HS-5 (cell line): ENCODE measurements at places on chromosomes 3 and 15.

- no peak for DNase-seq
Measured at GRCh38 chr3:73848173-73848906, 223.6 kb upstream of the PDZRN3 start.

GRCh38 chr15:36053746-36054145, 507.8 kb upstream of the DPH6 start:
- no peak for DNase-seq

GRCh38 chr3:11543948-11544387, 99.7 kb downstream of the VGLL4 start:
- DNase-seq = no peak

DNA sequence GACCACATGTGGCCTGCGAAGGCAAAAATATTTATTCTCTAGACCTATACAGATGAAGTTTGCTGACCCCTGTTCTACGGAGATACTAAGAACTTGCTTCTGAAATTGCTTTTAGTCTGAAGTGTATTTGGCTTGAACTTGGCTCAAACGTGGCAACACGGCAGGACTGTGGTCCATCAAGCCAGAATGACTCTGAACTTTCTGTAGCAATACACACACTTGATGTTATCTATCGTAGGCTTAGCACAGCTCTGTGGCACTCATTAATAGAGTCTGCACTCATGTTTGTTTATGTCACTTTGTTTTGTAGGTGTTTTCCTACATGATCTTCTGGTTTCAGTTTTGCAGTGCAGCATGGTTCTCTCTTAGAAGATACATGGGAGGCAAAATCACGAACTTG, 298.1 kb downstream of the ADAMTS17 start:
- no peak for DNase-seq

DNA sequence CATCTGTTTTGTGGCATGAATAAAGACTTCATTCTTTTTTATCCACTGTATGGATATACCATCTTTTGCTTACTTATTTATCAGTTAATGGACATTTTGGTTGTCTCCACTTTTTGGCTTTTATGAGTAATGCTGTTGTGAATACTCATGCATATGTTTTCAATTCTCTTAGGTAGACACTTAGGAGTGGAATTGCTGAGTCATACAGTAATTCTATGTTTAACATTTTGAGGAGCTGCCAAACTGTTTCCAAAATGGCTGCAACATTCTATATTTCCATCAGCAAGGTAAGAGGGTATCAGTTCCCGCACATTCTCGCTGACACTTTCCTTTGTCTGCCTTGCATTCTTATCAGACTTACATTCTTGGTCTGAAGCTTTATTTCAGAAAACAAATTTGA, 191.1 kb downstream of the WNT5A start:
- peak; percentile 34 for DNase-seq

GRCh38 chr3:99630815-99631214, 7.6 kb upstream of the COL8A1 start:
- DNase-seq = no peak

DNA sequence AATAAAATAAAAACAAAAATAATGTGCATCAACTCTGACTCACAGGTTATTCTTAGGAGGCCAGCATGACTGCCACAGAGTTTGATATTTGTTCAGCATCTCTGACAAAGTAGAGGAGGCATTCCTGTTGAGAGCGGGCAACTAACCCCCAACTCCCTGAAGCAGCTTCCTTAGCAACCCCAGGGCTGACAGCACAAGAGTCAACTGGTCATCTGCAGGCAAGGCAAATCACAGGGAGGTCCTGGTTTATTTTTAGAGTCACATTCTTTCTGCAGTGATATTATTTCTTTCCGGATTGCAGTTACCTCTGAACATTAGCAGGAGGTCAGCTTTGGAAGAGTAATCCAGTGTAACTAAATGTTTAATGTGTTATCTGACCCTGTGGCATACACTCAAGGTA, 273.0 kb downstream of the PLCL2 start:
- DNase-seq = no peak

DNA sequence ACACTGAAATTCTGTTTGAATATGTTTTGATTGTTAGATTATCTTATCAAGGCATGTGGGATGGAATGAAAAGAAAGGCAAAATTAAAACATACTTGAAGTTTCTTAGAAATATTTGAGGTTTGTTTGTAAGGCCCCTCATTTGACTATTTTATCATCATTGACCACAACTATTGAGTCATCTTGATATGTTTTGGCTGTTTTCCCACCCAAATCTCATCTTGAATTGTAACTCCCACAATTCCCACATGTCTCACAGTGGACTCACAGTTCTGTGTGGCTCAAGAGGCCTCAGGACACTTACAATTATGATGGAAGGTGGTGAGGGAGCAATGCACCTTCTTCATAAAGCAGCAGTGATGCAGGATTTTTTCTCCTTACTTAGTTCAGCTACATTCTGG, 917.1 kb downstream of the PLOD2 start:
- DNase-seq = peak; percentile 80

DNA sequence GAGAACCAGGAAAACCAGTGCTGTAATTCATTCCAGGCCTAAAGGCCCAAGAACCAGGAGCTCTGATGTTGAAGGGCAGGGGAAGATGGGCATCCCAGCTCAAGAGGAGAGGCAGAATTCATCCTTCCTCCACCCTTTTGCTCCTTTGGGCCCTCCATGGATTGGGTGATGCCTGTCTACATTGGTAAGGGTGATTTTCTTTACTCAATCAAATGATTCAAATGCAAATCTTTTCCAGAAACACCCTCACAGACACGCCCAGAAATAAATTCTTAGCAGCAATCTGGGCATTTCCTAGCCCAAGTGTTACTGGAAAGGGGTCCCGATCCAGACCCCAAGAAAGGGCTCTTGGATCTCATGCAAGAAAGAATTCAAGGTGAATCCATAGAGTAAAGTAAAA, 17.6 kb upstream of the APOD start:
- DNase-seq = no peak

DNA sequence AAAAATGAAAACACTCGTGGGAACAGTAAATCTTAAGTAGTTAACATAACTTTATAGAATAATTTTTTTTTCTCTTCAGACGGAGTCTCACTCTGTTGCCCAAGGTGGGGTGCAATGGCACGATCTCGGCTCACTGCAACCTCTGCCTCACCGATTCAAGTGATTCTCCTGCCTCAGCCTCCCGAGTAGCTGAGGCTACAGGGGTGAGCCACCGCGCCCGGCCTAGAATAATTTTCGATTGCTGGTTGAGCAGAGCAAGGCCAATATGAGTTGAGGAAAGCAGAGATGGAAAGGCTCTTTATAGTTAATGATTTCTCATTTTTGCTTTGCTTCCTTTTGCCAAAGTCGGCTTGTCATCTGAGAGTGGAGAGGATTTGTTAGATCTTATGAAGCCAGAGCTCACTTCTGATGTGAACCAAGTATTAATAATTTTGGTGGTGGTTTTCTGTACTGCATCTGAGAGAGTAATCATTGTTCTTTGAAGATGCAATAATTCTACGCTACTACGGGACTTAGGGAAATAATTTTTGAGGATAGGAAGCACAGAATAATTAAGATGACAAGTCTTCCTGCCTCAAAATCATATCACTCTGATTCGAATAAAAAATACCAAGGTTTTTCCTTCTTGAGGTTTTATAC, 1.6 kb upstream of the GOLM2 start:
- no peak for DNase-seq

DNA sequence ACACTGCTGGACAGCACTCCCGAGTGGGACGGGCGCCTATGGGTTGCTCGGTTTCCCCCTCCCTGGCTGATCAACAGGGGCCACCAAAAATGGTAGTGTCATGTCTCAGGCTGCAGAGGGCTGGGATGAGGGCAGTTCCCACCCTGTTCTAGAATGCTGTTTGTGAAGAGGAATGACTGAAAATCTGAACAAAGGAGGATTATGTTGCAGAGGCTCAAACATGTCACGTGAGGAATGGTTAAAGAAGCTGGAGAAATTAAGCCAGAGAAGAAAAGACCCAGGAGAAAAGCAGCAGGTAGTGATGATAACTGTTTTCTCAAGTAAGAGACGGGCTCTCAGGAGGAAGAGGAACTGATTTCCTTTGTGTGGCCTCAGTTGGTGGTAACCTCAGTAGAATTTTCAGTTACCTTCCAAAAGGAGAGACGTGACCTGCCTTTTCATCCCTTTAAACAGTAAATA, 10.4 kb downstream of the SPG21 start:
- DNase-seq = no peak

DNA sequence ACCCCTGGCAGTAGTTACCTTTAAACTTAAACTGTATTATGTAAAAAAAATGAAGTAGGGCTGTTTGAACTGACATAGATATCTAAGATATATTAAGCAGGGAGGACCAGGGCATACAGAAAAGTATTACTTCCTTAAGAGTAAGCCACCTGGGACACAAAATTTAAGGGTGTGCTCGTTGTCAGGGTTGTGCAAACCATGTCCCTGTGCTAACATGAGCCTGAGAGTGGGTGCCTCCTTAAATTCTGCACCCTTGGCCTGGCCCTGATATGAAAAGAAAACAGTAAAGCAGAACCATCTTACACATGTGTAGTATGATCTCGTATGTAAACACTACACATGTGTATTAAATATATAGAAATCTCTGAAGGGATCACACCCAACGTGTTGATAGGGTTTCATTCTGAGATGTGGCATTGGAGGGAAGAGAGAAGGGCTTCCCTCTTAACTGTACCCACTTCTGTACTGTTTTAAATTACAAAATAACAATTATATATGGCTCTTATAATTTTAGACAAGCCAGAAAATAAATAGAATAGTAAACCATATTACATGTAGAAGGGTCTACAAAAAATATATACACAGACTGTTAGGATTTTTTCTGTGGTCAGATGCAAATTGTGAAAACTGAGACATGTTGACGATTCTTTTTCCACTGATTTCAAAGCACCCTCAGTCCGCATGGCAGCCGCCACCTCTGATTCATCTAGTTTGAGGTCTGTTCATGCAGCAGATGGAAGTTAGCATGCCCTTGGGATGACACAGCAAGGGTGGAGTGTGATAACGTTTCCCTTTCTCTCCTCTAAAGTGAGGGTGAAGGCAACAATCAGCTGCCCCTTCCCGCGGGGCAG, 400.8 kb upstream of the PROK2 start:
- DNase-seq = peak; percentile 80

DNA sequence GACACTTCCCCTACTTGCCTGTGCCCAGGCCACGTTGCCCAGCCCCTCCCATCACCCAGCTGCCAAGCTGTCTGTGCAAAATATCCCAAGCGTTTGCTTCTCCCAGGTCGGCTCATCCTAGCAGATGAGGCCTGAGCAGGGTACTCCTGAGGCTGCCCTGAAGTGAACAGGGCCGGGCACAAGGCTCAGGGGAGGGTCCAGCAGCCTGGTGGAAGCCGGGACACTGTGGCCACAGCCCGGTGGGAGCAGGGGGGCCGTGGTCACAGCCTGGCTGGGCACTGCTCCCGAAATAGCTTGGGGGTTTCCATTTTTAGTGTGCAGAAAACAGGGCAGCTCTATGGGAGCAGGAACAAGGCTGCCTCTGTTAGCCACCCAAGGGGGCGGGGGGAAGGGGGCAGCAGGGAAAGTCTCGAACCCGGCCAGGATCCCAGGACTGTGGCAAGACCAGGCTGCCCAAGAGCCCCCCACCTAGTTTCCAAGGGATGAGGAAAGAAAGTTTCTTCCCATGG, 3.4 kb downstream of the PLXNB1 start:
- DNase-seq = no peak

DNA sequence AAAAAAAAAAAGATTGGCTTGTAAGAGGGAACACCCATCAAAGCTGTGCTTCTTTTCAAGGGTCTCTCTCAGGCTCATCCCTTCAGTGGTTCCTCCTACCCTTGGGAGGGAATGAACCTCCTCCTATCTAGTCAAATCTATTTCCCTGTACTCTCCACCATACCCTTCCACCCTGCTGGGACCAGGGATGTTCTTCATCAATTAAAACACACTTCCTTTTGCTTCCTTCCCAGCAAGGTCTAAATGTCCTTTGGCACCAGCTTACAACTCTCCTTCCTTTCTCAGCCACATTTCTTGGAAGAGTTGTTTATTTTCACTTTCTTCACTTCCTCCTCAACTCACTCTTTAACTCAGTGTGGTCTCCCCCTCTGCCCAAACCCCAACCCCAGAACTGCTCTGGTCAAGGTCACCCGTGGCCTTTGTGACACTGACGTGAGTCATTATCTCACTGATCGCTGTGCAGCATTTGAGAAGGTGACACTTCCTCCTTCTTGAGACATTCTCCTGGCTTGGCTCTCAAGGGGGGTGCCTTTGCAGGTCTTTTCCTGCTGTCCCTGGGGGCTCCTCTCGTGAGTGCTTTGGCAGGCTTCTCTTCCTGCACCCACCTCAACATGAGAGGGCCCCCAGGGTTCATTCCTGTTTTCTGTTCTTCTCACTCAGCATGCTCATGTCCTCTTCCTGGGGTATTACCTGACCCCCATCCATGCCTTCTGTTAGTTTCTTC, 210.5 kb upstream of the TLE3 start:
- no peak for DNase-seq

DNA sequence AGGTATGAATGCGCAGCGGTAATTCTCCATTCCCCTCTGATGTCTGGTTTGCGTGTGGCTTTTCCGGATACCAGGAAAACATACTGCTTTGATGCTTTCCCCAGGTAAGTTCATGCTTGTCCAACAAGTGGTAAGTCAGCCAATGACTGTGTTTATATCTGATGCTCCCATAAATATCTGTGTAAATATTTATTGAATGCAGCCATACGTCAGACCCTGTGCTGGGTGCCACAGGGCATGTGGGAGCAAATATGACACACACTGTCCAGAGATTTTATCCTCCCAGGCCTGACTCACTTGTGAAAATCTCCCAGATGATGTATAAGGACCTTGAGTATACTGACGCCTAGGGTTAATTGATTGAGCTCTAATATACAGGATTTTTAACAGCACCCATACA, 29.6 kb upstream of the CEMIP start:
- no peak for DNase-seq

DNA sequence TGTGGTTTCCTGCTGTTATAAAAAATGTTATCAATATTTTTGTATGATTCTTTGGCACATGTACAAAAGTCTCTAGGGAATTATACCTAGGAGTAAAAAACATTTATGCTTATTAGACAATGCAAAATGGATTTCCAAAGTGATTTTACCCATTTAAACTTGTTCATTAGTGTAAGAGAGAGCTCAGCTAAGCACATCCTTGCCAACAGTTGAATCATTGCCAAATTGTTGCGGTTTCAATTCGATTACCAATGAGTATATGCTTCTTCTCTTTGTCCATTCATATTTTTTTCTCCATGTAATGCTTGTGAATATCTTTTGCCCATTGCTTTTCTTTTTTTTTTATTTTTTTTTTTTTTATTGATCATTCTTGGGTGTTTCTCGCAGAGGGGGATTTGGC, 17.2 kb downstream of the CASR start:
- DNase-seq = no peak

DNA sequence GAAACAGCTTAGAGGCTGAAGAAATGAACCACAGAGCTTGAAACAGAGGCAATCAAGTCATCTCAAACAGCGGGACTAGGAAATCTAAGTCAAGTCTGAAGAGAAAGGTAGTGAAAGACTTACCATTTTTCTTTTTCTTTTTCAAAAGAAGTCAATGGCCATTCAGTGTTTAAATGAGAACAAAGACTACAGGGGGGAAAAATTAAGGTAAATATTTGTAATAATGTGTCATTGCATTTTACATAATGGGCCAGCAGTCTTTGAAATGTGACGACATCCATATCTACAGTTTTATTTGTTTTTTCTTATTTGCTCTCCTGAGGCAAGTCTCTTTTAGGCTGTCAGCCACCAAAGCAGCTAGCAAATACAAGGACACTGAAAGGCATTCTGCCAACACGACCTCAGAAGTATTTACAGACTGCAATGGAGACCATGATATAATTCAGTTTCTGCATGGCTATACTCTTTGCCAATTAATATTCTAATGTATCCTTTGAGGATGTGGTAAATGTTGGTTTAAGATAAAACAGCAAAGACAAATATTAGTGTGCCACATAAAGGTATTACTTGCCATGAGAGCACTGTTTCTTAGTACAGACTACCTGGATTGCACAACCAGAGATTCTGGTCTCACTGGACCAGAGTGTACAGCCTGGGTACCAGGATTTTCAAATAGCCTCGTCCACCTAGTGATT, 307.0 kb upstream of the THBS1 start:
- DNase-seq = no peak
